ENCODE measurements at places on chromosomes 1 and 21.
A peak's percentile ranks its signal among the peaks of the same experiment; 100 is the strongest.

DNA sequence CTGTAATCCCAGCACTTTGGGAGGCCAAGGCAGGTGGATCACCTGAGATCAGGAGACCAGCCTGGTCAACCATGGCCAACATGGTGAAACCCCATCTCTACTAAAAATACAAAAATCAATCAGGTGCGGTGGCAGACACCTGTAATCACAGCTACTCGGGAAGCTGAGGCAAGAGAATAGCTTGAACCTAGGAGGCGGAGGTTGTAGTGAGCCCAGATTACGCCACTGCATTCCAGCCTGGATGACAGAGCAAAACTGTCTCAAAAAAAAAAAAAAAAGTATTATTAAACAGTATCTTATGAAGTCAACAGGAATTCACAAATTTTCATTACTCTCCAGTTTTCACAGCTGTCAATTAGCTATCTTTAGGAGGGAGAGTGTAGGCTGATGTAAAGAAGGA, 3.8 kb downstream of the ACBD6 start:
- no peak for DNase-seq

- no peak for DNase-seq
Measured at GRCh38 chr1:152565115-152565514, 1.5 kb downstream of the LCE3E start.

DNA sequence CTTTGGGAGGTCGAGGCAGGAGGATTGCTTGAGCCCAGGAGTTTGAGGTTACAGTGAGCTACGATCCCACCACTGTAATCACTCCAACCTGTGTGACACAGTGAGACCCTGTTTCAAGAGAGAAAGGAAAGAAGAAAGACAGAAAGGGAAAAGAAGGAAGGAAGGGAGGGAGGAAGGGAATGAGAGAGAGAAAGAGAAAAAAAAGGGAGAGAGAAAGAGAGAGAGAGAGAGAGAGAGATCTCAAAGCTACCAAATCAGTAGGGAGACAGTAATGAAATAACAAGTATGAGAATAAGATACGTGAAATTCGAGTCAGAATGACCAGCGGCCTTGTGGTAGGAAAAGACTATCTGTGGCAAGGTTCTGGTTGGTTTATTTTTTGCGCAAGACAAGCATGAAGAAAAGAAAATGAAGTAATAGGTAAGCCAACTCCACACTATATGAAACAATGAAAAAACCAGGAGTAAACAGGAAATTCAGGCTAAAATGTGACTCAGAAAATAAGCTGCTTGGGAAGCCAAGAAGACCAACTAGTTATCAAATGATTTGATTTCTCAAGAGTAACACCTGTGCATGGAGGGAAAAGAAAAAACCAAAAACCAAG, 8.9 kb downstream of the MTF1 start:
- DNase-seq, result no peak

DNA sequence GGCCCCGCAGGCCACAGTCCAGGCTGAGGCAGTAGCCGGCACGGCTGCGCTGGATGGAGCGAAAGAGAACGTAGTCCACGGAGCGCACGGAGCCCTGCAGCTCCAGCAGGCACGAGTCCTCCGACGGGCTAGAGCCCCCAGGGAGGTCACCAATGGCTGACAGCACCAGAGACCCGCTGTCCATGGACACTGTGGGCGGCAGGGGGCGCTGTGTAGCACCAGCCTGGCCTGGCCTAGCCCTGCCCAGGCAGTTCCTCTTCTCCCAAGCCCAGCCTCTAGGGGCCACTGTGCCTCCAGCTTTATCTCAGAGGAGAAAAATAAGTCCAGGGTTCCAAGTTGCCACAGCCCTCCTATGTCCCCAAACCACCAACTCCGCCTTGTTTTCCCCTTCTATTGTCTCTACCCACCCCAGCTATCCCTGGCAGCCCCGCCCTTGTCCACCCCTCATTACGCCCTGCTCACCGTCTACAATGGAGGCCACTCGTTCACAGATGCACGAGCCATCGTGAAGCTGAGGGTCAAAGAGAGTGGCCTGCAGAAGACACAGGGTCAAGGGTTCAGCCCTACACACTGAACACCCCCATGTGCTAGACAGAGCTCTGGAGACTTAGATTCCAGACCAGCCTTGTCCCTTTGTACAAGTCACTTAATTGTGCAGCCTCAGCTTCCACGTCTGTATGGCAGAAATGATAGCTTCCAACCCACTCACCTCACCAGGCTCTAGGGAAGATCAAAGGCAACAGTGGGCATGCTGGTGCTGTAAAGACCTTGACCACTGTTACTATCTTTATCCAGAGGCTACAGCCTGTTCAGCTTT, 4.4 kb downstream of the ENTREP3 start:
- peak; percentile 96 for DNase-seq

- DNase-seq, result no peak
Measured at GRCh38 chr1:193275773-193276172, 89.4 kb upstream of the B3GALT2 start.

GRCh38 chr1:222652676-222653075, 34.8 kb downstream of the MIA3 start:
- no peak for DNase-seq

- no peak for DNase-seq
Measured at GRCh38 chr21:31133243-31133830, 95.1 kb upstream of the KRTAP19-8 start.

DNA sequence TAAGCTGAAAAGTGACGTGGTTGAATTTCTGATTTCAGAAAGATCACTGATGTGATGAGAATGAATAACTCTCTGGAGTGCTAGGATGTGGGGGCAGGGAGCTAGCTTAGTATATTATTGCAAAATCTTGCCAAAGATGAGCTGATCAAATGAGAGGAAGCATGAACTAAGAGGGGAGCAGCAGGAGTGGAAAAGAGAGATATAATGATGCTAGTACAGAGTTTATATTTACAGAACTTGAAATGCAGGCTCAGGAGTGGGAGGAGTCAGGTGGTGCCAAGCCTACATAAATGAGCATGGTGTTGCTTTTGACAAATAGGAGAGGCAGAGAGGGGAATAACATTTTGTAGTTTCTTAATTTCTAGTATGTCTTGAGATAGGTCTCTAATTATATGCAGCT, 38.1 kb upstream of the NBL1 start:
- DNase-seq, result no peak

- DNase-seq, result no peak
Measured at GRCh38 chr1:166140251-166140650, 26.6 kb downstream of the FAM78B start.

DNA sequence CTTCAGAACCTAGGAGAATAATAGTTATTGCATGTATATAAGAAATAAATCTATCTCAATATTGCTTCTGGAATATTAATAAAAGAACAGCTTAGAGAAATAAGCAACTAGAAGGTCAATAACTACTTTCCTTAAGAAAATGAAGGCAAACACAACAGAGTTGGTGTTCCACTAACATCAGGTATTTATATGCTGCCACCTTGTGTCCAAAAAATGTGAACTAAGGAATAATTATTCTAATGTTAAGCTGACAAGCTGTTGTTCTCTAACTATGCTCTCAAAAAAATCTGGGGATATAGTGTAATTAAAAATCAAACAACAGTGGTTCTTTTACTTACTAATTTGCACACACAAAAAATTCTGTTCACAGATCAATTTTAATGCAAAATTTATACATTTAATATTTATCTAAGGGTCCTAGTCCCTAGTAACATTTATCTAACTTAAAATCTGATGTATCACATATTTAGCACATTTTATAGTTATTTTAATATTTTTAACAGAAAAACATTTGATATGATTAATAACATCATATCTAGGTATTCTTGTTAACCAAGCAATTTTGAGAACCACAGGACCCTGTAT, 39.6 kb downstream of the UCHL5 start:
- no peak for DNase-seq

- DNase-seq, result no peak
Measured at GRCh38 chr1:224499204-224499603, 64.6 kb upstream of the WDR26 start.

DNA sequence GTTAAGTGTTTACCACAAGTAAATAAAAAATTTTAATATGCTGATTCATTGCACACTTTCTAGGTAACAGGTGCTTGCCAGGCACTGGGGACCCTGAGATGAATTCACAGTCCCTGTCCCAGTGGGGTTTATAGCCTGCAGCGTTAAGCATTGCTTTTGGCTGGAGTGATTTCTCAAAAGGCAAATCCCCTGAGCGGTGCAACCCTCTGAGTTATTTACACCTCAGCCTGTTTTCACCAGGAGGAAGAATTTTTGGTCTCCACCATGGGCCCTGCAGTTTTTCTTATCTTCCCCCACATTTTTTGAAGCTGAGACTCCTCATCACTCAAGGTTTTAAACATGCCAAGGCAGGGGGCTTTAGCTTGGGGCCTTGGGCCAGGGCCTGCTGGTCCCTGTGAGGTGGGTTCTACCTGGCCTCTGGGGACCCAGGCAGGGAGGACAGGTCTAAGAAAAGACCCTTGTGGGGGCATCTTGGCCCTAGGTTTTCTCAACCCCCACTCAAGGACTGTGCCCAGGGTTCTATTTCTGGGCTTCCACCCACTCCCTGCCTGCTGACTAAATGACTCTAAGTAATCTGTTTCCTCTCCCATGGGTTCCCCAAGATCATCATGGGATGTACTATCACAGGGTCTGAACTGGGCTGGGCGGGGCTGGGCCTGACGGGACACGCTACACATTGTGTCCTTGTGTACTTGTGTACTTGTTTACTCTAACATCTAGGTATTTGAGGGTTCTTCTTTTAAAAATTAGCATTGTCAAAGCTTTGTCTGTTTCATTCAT, 10.2 kb upstream of the CHIT1 start:
- DNase-seq, result no peak

DNA sequence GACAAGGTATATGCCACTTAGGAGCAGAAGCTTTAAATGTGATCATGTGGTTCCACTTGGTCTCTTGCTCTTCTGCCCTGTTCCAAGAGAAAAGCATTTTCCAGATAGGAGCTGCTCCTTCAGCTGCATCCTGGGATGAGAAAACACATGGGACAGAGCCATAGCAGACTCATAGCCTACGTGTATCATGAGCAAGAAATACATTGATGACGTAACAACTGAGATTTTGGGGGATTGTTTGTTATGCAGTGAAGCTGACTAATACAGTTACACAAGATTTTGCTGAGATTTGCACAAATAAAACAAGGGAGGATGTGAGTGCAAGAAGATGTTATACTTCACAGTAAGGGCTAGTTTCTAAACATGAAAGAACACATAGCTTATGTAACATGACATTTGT, 36.0 kb upstream of the IRF2BP2 start:
- no peak for DNase-seq

GRCh38 chr1:236393681-236394481, at the start of gene EDARADD:
Gene EDARADD, plus strand, starts transcription at chr1:236394286. Its CDS starts 159 bp downstream, at chr1:236394445.
- DNase-seq, result no peak

GRCh38 chr1:170126696-170127095, 19.1 kb upstream of the NTMT2 start:
- DNase-seq, result no peak

GRCh38 chr1:66925944-66926343, 1.2 kb downstream of the MIER1 start:
- no peak for DNase-seq

DNA sequence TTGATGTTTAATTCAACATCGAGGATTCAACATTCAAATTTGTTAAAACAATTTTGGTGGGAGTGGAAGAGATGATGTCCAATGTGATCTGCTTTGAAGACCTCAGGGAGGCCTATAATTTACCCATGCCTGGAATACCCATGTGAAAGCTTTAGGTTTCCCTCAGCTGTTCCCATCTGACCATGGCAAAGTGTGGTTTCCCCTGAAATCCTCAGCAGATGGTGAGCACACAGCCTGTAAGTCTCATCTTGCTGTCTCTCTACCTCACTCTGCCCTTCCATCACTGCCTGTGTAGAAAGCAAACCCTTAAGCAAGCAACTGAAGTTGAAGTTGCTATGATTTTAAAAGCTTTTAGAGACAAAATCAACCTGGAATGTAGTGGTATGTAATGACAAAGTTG, 80.1 kb upstream of the ATF3 start:
- no peak for DNase-seq

DNA sequence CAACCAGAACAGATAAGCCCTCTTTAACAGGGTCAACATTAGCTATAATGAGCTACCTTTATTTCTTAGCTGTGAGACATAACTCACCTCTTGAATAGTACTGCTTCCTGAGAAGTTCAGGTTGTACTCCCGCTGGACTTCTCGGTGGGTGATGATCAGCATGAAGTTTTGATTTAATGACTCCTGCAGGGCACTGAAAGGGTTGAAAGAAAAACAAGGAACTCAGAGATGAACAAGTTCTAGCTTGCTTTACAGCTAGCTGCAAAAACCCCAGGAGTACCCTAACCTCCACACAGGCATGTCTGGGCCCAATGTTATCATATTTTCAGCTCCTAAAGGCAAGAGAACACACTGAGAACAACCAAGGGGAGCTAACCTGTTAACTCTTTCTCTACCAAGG, 254.4 kb downstream of the FAF1 start:
- no peak for DNase-seq

DNA sequence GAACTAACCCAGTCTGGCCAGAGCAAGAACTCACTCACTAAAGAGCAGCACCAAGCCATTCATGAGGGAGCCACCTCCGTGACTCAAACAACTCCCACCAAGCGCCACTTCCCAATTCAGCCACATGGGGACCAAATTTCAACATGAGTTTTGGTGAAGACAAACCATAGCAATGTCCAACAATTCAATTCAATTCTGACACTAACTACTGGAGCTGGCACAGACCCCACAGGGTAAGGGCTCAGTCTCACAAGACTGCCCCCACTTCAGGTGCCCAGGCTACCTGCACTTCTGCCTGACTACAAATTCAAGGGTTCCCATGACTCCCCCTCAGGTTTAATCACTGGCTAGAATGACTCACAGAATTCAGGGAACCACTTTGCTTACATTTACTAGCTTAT, 48.8 kb upstream of the RAP1A start:
- DNase-seq, result peak; percentile 31

GRCh38 chr1:238336531-238336930, 445.8 kb upstream of the ZP4 start:
- DNase-seq, result no peak

- no peak for DNase-seq
Measured at GRCh38 chr1:18569811-18570545, 60.7 kb upstream of the PAX7 start.

- DNase-seq, result no peak
Measured at GRCh38 chr1:236724506-236724905, 38.2 kb downstream of the ACTN2 start.

DNA sequence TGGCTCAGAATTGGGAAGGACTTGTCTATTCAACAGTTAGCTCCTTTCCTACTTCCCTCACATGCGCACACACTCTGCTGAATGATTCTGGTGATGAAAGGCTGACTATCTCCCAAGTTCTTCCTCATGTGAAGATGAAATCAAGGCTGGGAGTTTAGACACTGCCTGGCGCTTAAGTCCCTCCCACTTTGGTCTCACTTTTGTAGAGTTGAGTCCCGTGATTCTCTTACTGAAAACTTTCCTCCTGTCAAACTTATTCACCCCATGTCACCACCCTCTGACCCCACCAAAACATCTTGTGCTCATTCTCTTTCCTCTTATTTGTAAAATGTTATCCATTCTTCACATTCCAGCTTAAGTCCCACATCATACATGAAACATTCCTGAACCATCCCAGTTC, 8.4 kb upstream of the MRPS6 start:
- no peak for DNase-seq

GRCh38 chr1:225877580-225877979, 4.6 kb downstream of the TMEM63A start:
- DNase-seq, result no peak
